Type B pancreatic cell (in vitro differentiated cells): ENCODE measurements at places on chromosomes 1 and 21. TPM values are rescaled to one million over a fixed set of nuclear protein-coding genes. Genes with fewer than 3 reads are reported as not detected.

KRTAP7-1 gene
- not detected in 2 replicates for total RNA-seq

GRCh38 chr1:70438529-70438928, 27.5 kb downstream of the CTH start:
- no peak overlapping the region for H3K4me3 ChIP-seq
- H3K4me1 ChIP-seq = no peaks in the 10 kb centered on the region
- H3K27me3 ChIP-seq = no peaks in the 10 kb centered on the region
- no peak for DNase-seq
- H3K27ac ChIP-seq = no peak overlapping the region

DNA sequence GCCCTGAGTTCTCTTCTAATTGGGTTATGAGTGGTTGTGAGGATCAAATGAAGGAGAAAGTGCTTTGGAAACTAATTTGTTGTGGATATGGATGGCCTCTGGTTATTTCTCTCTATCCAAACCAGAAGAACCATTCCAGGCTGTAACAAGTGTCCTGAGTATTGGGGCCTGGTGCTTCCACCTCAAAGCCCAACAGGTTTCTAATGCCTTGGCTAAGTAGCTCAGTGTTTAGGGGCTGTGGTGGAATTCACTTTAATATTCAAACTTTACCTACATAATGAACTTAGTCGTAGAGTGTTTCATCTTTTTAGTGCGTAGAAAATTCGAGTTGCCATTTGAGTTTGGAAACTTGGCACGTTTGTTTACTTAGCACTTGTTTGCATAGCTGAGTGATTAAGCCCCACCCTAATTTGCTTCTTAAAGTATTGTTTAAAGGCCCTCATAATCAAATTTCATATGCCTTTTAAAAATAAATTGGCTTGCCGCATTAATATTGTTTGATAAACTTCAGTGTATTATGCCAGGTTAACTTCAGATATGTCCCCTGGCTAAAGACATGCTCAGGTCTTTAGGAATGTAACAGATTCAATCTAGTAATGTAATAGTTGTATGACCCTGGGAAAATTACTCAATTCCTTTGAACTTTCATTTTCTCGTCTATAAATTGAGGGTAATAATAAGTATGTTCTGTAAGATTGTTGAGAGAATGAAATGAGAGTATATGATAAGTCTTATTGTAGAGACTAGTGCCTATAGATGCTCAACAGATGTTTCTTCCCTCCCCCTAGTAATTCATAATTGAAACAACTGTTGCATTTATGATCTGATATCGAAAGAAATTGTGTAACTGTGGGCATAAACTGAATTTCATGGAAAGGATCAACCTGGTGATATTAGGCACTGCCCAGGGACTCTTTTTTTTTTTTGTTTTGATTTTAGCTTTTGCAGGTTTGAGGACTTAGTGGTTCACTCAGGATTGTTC, 1.6 kb downstream of the AGO4 start:
- peak overlapping the region; percentile 81 for H3K27ac ChIP-seq
- no peaks in the 10 kb centered on the region for H3K27me3 ChIP-seq
- H3K4me1 ChIP-seq = peaks cover 19% of the 10 kb centered on the region
- no peaks in the 10 kb centered on the region for H3K36me3 ChIP-seq
- peak overlapping the region; percentile 93 for H3K4me3 ChIP-seq

BRINP3 gene
- total RNA-seq = 6.6 and 8.1 TPM in 2 replicates

DMBX1 gene
- 0.10 TPM in 1 of 2 replicates, not detected in the other for total RNA-seq

DNA sequence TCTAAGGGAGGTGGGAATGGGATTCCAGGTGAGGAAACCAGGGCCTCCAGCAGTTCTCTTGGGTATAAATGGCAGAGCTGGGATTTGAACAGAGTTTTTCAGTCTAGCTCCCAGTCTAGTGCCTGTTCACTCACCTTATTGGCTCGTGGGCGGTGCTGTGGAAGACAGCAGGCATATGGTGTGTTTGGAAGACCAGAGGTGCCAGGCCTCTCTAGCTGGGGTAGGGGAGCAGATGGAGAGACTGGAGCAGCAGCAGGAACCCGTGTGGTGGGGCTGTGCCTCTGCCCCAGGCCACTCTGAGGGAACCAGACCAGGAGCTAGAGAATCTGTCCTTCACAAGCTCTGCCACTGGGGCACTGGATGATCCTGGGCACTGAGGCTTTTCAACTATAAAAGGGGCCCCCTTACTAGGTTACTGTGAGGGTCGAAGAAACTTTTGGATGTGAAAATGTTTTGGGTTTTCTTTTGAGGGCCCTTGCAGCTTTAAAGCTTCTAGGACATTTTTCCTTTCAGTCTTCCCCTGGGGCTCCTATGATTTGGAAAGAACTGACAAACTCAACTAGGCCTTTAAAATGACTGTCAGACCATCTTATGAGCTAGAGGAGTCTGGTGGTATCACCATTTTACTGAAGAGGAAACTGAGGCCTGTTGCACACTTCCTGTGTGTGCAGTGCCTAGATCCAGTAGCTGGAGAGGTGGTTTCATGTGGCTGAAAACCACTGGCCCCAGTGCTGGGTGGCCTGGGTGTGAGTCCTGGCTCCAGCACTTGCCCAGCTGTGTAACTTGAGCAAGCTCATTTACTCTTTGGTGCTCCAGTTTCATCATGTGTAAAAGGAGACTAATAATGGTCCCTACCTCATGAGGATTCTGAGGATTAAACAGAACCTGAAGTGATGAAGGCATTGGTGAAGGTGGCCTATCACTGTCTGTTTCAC, 6.1 kb downstream of the DMRTB1 start:
- no peaks in the 10 kb centered on the region for H3K27me3 ChIP-seq
- H3K36me3 ChIP-seq = no peaks in the 10 kb centered on the region

DNA sequence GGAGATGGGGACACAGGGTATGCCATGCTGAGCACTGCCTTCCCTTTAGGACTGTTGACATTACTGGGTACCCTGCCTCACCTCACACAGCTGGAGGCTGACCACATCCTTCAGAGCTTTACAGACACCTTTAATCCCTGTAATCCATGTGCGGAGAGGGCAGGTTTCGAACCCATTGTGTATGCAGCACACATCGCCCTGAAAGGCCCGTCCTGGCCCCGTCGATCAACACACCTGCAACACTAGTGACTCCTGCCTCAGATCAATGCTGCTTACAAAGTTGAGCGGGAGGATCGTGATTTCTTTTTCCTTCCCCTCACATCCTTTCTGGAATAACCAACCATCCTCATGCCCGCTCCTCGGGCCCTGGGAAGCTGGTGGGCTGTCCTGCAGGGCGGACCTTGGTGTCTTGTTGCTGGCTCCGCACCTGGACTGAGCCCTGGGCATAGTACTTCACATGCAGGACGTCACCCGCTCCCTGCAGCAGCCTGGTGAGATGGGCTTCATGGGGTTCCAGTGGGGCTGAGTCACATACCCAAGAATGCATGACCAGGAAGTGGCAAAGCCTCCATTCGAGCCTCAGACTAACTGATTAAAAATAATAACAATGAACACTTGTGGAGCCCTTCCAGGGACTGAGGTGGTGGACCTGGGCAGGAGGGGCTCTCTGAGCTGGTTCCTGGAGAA, 403.6 kb downstream of the PTPRU start:
- peak; percentile 50 for DNase-seq
- H3K27me3 ChIP-seq = peaks cover 2% of the 10 kb centered on the region
- no peaks in the 10 kb centered on the region for H3K4me1 ChIP-seq
- no peak overlapping the region for H3K27ac ChIP-seq
- H3K4me3 ChIP-seq = no peak overlapping the region
- no peaks in the 10 kb centered on the region for H3K36me3 ChIP-seq
